ENCODE measurements at places on chromosomes 2 and 18.

DNA sequence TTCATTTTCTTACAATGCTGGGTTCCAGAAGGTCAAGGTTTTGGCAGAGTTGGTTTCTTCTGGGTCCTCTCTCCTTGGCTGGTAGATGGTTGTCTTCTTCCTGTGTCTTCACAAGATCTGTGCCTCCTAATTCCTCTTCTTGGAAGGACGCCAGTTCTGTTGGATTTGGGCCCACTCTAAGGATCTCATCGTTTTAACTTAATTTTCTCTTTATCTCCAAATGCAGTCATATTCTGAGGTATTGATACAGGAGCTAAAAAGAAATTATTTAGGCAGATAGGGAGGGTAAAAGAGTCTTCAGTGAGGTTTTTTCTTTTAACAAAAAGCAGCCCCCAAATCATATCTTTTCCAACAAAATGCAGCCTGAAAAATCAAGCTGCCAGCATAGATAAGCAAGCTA, 998.4 kb downstream of the SOCS6 start:
- DNase-seq, result no peak

GRCh38 chr2:689237-689636, 12.0 kb upstream of the TMEM18 start:
- no peak for DNase-seq

DNA sequence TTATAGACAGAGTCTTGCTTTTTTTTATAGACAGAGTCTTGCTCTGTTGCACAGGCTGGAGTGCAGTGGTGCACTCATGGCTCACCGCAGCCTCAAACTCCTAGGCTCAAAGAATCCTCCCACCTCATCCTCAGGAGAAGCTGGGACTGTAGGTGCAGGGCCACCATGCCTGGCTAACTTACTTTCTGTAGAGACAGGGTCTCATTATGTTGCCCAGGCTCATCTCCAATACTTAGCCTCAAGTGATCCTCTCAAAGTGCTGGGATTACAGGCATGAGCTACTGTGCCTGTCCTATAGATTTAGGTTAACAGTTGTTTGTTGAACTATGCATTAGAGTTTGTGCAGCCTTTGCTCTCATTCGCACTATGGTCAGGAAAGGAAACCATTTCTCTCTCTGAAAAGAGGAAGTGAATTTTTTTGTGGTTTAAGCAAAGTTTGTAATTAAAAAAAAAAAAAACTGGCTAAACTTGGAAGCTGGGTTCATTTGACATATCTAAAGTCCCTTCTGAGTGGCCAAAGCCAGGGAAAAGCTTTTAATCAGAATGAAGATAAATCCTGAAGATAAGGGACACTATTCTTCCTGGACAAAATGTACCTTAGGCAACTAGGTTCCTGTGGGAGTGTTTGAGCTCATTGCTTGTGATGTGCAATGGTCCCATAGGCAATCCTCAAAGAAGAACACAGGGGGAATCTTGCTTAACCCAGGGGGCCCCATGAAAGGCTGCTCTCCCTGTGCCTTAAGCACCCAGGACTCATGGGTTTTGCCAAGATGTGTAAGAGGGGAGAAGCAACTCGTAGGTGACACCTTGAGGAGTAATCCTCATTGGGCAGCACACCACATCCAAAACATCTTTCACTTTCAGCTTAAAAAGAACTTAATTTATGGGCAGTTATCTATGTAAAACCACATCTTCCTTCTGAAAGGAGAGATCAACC, 201.7 kb downstream of the MREG start:
- DNase-seq, result no peak

GRCh38 chr2:214630402-214631045, 179.0 kb downstream of the BARD1 start:
- no peak for DNase-seq

GRCh38 chr2:37919631-37920032, 5.5 kb upstream of the RMDN2 start:
- DNase-seq, result no peak

GRCh38 chr18:28494151-28494550, 317.2 kb upstream of the CDH2 start:
- DNase-seq, result no peak

DNA sequence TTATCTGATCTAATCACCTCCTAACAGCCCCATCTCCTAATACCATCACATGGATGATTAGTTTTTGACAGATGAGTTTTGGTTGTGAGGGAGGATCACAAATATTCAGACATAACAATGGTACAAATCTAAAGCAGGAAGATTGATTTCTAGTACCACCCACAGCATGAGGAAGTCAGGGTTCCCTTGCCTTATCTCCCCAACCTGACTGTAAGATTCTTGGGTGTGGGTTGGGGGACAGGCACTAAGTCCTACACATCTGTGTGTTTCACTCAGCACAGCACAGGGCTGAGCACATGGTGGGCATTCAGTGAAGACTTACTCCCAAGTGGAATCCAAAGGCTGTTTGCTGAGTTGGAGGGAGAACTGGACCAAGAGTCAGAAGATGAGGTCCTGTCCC, 93.8 kb upstream of the CXCR4 start:
- DNase-seq, result no peak

GRCh38 chr2:178225006-178225805, 30.9 kb downstream of the OSBPL6 start:
- peak; percentile 22 for DNase-seq

DNA sequence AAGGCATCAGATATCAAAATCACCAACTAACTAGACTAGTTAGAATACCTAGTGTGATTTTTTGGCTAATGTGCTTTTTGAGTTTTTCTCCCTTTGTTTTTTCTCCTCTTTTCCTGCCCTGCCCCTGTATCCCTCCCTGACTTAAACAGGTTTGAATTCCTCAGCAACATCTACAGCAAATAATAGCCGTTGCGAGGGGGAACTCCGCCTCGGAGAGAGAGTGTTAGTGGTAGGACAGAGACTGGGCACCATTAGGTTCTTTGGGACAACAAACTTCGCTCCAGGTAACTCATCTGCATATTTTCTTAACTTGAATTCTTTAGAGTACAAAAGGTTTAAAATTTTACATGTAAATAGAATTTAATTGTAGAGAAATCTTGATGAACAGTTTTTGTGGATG, 45.0 kb downstream of the CLIP4 start:
- no peak for DNase-seq

- DNase-seq, result no peak
Measured at GRCh38 chr2:233164128-233164635, 87.3 kb upstream of the ATG16L1 start.

DNA sequence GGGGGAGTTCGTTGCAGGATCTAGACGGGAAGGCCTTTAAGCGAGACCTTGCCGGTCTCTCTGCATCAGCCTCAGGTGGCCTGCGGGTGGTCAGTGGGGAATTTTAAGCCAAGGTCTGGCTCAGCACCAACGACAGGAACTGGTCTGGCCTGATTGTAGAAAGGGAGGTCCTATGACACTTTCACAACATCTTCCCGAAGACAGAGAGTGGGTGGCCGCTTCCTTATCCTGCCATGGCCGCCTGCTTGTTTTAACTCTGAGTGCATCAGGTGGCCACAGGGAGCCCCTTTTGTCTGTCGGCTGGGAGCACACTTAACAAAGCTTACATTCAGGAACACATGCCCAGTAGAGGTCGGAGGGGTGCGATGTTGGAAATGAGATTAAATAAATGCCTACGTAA, 363.7 kb upstream of the MYT1L start:
- DNase-seq, result no peak

GRCh38 chr2:215615803-215616174, 179.9 kb upstream of the FN1 start:
- DNase-seq, result no peak

DNA sequence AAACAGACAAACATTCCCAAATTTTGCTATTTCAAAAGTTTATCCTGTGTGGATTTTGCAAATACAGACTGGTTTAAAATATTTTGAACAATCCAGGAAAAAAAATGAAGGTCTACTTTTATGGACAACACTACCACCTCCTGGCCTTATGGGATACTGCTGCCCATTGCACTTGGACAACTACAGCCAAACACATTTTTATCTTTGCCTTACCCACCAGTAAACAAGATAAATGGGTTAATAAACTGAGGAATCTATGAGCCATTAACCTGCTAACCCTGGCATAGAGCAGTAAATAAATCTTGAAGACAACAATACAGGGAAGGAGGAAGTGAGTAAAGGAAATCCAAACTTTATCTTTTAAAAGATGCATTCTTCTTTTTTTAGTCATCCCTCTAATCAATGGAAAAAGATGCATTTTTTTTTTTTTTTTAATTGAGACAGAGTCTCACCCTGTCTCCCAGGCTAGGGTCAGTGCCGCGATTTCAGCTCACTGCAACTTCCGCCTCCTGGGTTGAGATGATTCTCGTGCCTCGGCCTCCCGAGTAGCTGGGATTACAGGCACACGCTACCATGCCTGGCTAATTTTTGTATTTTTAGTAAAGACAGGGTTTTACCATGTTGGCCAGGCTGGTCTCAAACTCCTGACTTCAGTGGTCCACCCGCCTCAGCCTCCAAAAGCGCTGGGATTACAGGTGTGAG, 2.1 kb upstream of the SPIRE1 start:
- peak; percentile 90 for DNase-seq

DNA sequence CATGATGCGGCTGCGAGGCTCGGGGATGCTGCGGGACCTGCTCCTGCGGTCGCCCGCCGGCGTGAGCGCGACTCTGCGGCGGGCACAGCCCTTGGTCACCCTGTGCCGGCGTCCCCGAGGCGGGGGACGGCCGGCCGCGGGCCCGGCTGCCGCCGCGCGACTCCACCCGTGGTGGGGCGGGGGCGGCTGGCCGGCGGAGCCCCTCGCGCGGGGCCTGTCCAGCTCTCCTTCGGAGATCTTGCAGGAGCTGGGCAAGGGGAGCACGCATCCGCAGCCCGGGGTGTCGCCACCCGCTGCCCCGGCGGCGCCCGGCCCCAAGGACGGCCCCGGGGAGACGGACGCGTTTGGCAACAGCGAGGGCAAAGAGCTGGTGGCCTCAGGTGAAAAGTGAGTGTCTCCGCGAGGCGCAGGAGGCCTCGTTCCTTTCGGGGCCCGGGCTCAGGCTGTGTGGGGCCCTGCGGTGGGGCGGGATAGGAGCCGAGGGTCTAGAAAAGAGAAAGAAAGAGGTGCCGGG, 520 bp downstream of the GLS start:
- DNase-seq, result no peak

- DNase-seq, result no peak
Measured at GRCh38 chr2:112881217-112881985, 29.6 kb upstream of the IL37 start.

DNA sequence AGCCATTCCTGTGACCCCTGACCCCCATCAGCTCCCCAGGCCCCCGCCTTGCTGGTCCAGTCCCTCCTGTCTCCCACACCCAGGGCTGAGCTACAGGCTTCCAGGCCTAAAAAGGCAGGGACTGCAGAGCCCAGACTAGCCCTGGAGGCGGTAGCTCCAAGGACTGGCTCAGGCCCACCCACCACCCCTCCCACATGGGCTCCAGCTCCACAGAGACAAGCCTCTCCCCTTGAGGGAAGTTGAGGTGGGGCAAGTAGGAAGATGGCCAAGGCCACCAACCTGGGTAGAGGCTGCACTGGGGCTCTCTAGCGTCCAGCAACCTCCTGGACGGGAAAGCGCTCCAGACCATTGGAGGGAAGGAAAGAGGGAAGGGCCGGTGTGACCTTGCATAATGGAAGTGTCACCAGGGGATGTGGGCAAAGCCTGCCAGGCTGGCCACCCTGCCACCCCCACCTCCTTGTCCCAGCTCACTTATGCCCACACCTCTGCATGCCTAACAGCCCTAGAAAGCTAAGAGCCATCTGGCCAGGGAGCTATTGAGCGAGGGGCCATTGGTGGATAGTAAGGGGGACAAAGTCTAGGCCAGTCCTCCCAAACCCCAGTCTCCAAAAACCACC, 63.1 kb downstream of the TNS1 start:
- no peak for DNase-seq

- no peak for DNase-seq
Measured at GRCh38 chr2:75964646-75965045, 253.9 kb upstream of the GCFC2 start.

DNA sequence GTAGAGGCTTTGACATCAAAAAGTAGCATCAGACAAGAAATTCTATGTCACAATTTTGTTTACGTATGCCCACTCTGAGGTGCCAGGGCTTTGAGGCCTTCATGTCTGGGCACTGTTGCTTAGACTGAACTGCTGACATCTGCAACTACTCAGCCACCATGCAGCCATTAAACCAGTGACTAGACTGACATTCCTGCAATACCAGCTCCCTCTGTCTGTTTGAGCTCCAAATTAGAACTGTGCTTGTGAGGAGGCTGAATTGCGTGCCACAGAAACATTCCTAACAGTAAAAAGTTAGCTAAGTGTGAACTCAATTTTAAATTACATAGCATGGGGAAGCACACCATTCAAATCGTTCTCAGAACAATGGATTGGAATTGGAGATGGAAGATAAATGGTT, 163.2 kb downstream of the INSIG2 start:
- peak; percentile 60 for DNase-seq

DNA sequence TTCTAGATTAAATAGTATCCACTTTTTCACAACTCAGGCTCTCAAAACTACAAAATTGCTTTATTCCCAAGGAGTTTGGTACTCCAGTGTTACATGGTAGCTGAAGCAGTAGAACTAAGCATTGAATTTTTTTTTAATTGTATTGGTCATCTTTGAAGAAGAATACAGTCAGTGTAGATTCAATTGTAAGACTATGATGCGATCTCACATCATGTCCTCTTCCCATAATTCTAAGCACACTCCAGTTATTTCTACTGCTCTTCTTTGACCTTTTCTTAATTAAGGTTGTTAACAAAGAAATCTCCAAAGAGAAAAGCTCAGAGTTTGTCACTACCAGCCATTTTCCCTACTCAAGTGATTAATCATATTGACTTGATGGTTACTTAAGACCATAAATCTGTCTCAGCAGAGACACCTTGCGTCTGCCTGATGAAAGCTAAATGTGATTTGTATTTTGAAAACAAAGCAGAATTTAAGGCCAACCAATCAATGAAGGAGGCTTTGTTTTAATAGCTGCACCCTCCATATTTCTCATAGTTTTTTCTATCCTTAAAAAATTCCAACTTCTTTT, 130.2 kb downstream of the DTNA start:
- no peak for DNase-seq

DNA sequence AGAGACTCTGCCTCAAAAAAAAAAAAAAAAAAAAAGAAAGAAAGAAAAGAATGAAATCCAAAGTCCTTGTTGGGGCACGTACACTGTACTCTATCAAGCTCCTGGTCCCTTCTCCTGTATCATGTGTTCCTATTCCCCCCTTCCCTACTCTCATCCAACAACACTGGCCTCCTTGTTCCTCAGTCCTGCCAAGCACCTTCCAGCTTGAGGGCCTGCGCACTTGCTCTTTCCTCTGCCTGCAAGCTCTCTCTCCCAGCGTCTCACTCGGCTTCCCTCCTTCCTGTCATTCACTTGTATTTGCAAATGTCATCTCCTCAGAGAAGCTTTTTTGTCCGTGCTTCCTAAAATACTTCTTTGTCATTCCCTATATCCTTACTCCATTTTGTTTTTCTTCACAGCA, 10.8 kb upstream of the KIF3C start:
- no peak for DNase-seq

All from eye (tissue), 1 donor.